Stimulated activated CD4-positive, alpha-beta T cell treated with anti-CD3 and anti-CD28 coated beads, Interleukin-15, amount 100 ng/mL, for 1 hour (primary cell): ENCODE measurements at places on chromosomes 16 and 17.

DNA sequence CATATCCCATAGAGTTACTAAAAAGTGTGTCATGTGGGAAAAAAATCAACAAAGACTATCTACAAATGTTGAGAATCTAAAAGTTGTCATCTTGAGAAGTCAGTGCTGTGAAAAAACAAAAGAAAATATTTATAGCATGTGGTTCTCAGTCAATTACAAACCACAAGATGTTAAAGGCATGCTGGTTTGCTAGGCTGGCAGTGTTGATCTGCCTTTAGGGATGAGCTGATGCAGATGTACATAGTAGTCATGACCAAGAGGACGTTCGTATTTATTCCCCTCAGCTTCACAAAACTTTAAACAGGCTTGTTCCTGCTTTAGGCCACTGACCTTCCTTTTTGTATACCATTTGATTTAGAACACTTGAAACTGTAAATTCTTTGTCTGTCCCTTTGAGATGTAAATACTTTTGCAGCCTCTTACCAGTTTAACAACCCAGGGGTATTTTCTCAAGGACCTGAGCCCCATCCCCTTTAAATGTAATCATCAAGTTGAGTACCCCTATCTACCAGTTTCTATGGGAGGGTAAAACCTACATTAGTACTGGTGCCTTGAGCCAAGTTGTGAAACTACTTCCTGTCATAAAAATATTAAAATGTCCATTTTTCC lies 446.6 kb downstream of the KCNJ18 start:
- DNase-seq, result no peak

DNA sequence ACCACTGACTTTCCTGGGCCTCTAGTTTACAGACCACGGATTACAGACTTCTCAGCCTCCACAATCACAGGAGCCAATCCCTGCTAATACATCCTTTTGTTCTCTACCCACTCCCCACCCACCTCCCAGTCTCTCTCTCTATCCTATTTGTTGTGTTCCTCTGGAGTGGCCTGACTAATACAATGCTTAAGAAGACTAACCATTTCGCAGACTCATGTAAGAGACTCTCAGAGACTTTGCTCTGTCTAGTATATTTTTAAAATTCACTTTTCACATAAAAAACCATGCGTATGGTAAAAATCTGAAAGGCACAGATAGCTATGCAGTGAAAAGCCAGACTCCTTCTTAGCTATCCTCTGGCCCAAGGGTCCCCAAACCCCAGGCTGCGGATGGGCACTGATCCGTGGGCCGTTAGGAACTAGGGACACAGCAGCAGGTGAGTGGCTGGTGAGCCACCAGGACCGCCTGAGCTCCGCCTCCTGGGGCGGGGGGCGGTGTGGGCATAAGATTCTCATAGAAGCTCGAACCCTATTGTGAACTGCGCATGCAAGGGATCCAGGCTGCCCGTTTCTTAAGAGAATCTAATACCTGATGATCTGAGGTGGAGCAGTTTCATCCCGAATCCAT lies 7.6 kb downstream of the PIK3R6 start:
- no peak for DNase-seq

DNA sequence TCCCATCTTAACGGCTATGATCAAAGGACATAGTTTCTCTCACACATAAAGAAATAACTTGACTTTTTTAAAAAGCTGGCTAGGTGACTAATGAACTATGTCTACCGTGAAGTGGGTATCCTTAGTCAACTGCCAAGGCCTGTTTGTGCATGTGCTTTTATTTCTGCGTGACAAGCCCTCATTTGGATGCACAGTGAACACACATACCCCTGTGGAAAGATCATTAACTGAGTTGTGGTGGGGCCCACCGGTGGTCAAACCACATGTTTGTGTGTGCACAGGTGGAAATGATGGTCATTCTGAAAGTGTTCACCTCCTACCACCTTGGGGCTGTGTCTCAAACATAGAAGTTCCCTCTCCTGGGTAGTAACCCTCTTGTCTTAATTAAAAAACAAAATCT lies 256.1 kb upstream of the SALL1 start:
- DNase-seq, result no peak

- DNase-seq, result no peak
Measured at GRCh38 chr16:75074304-75074793, 42.2 kb downstream of the LDHD start.
